ENCODE measurements at places on chromosomes 2 and 18. TPM values are rescaled to one million over a fixed set of nuclear protein-coding genes. Genes with fewer than 3 reads are reported as not detected.

GRCh38 chr2:66498289-66498975 is 63.5 kb downstream of the MEIS1 start:
- no peak for DNase-seq

DNA sequence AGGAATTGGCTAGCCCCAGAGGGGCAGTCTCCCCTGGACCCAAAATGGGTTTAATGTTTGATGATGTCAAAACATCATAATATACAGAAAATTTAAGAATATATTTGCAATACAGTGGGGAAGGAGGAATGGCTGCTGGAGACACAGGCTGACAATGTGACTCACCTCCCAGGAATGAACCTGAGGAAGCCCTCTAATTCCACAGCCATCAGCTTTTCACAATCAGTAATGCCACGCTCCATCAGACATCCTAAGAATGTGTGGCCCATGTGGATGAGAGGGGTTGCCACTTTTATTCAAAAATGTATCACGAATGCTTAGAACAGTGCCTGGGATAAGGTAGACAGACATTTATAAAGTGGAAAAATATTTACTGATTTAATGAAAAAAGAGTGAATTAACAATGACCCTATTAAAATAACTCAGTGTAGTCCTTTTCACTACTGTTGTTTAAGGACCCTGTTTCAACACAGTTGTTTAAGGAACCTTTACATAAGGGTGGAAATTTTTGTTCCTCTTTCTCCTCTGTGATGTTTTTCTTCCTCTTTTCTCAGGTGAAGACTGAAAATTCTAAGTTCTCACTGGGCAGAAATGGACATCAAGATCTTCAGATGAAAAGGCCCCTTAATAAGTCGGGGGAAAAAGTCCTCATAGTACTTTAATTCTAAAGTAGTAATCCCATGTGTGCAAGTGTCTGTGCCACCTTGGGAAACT is 17.5 kb upstream of the TMEM163 start:
- peak; percentile 18 for DNase-seq

- DNase-seq = no peak
These were observed 13.8 kb downstream of the MYO1B start for GRCh38 chr2:191258996-191259395.

The MYL1 gene
- not detected for total RNA-seq

DNA sequence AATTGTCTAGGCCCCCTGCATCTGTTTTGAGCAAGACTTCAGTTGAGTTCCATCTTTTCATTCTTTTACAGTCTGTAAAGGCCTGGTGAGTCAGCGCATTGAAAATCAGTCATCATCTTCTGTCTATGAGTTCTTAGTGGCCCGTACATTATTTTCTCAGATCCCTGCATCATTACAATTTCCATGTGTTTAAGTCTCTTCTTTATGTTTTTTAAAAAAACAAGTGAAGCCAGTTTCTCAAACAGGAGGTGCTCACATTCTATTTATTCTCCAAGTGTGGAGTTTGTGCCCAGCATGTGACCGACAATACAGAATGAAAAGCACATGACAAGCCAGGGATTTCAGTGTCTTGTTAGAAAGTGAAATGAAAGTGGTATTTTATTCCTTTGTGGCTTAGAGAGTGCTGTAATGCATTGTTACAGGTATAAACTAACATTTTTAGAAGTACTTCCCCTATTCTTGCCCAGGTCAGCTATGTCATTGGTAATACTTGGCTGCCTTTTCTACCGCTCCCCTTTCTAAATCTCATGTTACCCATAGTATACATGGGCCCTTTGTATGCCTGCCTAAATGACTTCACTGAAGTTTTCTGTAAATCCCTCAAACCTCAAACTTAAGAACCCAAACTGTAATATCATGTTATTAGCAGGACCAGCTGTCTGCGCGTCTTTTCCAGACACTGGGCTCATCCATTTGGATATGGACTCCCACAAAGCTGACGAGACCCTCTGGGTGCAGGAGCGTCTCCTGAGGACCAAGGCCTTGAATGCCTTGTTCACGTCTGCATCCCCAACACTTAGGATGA is 67.6 kb downstream of the FEZ2 start:
- DNase-seq = no peak

The EML6 gene
- 0.34 TPM for total RNA-seq

DNA sequence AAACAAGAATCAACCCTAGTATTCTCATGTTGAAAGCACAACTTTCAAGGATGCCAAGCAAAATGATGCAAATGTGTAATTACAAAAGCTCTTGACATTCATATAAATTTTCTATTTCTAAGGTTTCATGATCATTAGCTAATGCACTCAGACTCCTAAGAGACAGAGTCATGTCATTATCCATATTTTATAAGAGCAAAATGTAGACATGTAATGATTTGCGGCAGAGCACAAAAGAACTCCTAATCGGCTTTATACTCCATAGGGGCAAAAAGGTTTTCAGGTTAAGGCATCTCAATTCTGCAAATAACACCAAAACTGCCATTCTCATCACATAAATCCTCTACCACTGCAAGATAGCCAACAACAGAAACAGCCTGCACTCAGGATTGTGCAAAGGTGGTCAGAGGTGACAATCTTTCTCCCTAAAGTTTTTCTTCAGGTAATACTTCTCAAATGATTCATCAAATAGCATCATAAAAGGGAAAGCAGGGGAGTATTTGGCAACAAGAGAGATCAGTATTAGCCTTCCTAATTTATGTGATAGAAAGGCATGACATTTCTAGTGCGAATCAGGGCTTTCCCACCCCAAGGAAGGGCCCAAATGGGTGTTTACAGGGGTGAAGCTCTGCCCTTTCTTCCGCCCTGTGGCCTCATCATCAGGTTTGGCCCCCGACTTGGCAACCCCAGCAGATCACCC is 64.7 kb downstream of the STK39 start:
- DNase-seq = no peak

The MC2R gene
- total RNA-seq = not detected

The MYO7B gene
- total RNA-seq = 0.05 TPM

GRCh38 chr2:191636235-191636543 is 41.7 kb upstream of the NABP1 start:
- no peak for DNase-seq

- DNase-seq = no peak
These were observed 216.3 kb downstream of the ANAPC1 start for GRCh38 chr2:111667542-111668273.

DNA sequence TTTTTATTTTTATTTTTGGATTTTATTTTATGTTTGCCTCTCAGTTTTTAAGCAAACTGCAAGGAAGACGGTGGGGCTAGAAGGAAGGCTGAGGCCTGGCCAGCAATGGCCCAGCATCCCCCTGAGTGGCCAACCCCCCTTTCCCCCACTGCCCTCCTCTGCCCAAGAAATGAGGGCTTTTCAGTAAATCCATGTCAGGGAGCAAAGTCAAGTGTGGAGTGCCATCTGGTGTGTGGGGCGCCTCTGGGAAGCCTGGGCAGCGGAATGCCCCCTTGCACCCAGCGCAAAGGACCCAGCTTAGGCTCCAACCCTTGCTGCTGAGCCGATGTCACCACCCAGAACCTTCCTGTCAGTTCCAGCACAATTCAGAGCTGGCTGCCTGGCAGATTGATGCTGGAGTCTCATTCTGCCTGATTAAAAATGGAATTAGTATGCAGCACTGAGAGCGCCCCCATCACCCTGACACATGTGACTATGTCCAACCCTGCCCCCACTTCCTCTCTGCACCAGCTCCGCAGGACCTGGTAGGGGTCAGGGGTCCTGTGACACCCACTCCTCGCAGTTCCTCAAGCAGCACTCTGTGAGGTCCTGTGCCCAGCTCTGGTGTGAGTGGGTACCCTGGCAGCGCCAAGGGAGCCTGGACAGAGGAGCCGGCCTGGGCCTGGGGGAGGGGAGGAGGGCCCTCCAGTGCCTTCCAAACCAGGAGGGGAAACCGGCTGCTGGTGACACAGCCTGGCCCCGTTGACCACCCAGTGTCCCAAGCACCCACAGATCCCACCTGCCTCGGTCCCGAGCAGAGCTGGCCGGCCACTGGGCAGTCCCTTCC is 9.2 kb upstream of the ALPP start:
- DNase-seq = no peak

- DNase-seq = no peak
These were observed 227.1 kb upstream of the ID2 start for GRCh38 chr2:8454797-8455196.

The CTAGE1 gene
- total RNA-seq = not detected

GRCh38 chr18:63159590-63159989 is 160.0 kb downstream of the BCL2 start:
- peak; percentile 52 for DNase-seq

DNA sequence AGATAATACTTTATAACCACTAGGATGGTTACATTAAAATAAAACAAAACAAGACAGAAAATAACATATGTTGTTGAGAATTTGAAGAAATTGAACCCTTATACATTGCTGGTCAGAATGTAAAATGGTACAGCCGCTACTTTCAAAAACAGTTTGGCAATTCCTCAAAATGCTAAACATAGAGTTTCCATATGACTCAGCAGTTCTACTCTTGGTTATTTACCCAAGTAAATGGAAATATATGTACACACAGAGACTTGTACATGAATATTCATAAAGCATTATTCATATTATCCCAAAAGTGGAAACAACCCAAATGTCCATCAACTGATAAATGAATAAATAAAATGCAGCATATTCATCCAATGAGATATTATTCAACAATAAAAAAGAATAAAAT is 92.5 kb upstream of the LRATD1 start:
- DNase-seq = no peak

DNA sequence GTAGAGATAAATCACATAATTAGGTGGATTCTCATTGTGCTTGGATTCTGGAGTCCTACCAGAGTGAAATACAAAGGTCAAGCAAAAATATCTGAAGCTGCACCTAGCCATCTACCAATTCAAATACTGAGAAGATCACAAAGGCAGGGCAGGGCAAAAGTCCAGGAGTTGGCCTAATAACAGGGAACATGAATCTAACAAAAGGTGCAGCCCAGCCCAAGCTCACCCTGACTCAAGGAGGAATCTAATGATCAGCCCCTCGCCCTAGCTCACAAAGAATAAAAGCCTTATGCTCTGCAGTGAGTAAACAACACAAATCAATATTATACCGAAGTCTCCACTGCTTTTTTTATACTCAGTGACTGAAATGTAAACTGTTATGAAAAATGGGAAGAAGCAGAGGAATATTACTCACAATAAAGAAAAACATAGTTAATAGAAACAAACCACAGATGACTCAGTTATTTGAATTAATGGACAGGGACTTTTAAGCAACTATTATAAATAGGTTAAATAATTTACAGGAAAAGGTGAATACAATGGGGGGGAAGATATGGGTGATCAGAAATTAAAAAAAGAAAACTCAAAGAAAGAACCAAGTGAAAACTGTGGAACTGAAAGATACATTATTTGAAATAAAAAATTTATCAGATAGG is 49.5 kb downstream of the ANTXR1 start:
- DNase-seq = no peak

The NMUR1 gene
- total RNA-seq = 0.14 TPM

The MAP4K4 gene
- total RNA-seq = 92.8 TPM

- no peak for DNase-seq
These were observed 812 bp downstream of the SOWAHC start for GRCh38 chr2:109614715-109615636.

The OR6B2 gene
- not detected for total RNA-seq

DNA sequence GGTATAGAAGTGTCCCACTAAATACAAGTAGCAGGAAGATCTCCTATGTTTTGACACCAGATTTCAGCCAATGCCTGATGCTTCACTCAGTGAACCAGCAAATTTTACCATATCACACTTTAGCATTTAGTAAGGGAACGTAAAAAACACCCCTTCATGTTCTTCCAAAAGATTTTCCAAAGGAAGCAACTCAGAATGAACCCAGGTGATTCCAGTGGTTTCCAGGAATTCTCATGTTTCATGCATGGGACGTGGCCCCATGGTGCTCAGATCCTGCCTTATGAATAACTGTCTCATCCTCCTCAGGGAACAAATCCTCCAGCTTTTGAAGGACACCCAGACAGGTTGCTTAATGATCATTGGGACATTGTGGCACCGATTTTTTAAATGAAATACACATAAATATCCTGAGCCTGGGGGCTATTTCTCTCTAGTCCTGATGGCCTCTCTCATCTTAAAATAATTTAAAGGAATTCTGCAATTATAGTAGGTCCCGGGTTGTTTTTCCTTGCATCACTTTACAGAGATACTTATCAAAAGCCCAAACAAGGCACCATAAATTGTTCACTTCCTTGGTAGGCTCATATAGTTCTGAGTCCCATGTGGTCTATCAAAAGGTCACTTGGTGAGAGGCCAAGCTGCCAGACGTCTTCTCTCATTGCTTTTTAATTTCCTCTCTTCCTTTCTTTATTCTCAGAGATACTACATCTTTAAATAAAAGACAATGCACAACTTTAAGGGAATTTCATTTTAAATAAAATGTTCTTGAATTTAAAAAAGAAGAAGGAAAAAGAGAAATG is 261.0 kb downstream of the ZNF516 start:
- no peak for DNase-seq

The IL1F10 gene
- not detected for total RNA-seq

- no peak for DNase-seq
These were observed 45.7 kb downstream of the RRM2 start for GRCh38 chr2:10168221-10168620.

- no peak for DNase-seq
These were observed 39.6 kb downstream of the MARCO start for GRCh38 chr2:118981632-118982031.

The ESPNL gene
- total RNA-seq = not detected

- peak; percentile 34 for DNase-seq
These were observed 81.5 kb downstream of the DPP4 start for GRCh38 chr2:161992531-161992930.

DNA sequence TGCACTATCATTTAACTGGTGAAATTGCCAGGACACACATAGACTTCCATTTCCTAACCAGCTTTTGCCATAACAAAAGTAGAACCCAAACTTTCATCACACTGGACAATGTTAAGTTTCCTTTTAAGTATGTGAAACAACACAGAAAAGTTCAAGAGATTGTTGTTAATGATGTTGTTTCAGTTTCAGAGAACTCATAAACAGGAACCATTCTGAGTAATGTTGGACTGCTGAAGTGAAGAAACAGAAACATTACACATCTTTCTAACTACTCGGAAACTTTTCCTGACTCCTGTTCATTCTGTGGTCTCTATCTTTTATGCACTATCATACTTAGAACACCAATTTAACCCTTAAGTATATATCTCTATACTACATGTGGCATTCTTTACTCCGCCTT is 179.2 kb downstream of the RIT2 start:
- no peak for DNase-seq

DNA sequence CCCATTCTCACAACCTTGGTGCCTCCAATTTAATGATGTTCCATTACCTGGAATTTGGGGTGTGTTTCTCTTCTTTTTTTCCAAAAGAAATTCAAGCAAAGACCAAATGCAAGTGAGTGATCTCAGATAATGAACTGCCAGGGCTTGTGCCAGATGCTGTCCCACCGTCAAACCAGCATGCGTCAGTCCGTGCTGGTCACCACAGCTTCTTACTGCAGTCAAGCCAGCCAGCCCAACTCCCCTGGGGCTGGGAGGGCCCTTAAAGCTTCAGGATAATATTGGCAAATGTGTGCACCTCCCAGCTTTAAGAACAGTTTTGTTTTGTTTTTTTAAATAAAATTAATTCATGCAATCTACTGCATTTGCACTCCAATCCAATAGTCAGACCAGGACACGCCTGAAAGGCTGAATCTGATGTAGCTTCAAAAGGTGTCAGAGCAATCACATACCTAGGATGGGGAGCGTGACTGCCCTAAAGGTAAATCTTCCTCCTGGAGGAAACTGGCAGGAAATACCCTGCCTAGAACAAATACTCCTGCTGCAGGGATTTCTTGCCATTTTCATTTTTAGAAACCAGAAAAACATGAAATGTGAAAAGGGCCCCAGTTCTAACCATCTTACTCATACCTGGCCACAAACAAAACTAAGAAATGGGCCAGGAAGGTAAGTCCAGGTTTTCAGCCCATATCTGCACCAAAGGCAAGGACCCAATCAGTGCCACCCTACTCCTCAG is 26.8 kb upstream of the SP3 start:
- DNase-seq = no peak

The ATP8B1 gene
- total RNA-seq = not detected

Data from CD4-positive, alpha-beta T cell (primary cell).